ENCODE measurements at places on chromosomes 16 and 17. TPM values are rescaled to one million over a fixed set of nuclear protein-coding genes. Genes with fewer than 3 reads are reported as not detected.

SMIM22 gene
- not detected for total RNA-seq

RUNDC3A gene
- total RNA-seq = 5.3 TPM

FZD2 gene
- total RNA-seq = 2.8 TPM

CBX1 gene
- 33.0 TPM for total RNA-seq

AXIN2 gene
- 9.6 TPM for total RNA-seq

CASKIN2 gene
- 14.7 TPM for total RNA-seq

CDRT15L2 gene
- not detected for total RNA-seq

VTN gene
- 1.9 TPM for total RNA-seq

KRTAP4-8 gene
- total RNA-seq = not detected

LRRC59 gene
- 32.4 TPM for total RNA-seq

TBX21 gene
- total RNA-seq = not detected
